ENCODE measurements at places on chromosomes 13 and 19. TPM values are rescaled to one million over a fixed set of nuclear protein-coding genes. Genes with fewer than 3 reads are reported as not detected.

The TMEM238 gene
- total RNA-seq: 1.0 TPM

The RAP2A gene
- total RNA-seq: 12.1 TPM

The KLK13 gene
- total RNA-seq: not detected

GRCh38 chr19:16290692-16291091 lies 33.9 kb upstream of the KLF2 start:
- no peak for DNase-seq

GRCh38 chr19:38211151-38211591 lies 12.9 kb downstream of the DPF1 start:
- DNase-seq: no peak

- peak; percentile 66 for DNase-seq
Measured at GRCh38 chr13:114109641-114110041, 22.8 kb downstream of the RASA3 start.

DNA sequence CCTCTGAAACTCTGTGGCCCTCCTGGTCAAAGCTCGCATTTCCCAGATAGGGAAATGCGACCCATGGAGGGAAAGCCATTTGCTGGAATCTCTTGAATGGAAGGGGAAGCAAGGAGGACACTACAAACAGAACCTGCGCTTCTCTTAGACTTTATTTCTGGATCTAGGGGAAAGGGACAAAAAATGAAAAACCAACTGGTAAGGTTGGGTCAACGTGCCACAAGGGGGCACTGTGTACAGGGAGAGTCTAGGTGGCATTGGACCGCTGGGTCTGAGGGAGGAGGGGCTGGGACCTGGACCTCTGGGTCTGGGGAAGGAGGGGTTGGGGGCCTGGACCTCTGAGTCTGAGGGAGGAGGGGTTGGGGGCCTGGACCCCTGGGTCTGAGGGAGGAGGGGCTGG lies 5.0 kb downstream of the KLK4 start:
- DNase-seq: no peak

DNA sequence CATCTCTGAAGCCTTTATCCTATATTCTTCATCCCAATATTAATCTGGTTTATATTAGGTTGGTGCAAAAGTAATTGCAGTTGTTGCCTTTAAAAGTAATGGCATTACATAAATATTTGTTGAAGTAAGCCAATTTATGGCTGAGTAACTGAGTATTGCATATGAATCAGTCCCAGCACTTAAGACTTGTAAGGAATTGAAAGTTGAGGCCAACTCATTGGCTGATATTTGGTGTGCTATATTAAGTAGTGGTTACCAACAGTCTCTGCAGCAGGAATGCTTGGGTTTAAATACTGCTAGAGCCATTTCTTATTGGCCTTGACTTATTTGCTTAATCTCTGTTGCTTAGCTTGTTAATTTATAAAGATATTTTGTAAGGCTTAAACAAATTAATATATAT lies 460.7 kb downstream of the GPC6 start:
- no peak for DNase-seq

DNA sequence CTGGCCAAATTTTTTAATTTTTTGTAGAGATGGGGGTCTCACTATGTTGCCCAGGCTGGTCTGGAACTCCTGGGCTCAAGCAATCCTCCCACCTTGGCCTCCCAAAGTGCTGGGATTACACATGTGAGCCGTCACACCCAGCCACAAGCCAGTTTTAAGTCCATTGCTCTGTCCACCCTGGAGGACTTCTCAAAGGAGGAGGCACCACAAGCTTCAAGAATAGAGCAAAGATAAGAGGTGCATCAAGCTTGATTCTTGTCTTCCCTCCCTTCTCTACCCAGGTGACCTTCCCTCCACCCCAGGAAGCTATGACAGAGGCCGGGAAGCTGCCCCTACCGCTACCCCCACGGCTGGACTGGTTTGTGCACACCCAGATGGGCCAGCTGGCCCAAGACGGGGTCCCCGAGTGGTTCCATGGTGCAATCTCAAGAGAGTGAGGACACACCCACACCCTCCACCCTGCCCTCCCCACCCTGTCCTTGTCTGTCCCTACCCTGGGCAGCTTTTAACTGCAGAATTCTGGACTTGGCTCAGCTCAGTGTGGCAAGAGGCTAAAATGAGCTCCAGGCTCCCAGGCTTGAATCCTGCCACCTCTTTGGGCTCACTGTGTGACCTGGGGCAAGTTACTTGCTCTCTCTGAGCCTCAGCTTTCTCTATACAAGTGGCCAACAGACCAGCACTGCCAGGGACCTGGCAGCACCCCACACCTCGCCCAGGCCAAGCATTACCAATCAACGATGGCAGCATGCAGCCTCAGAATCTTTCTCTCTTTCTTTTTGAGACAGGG lies 5.2 kb downstream of the HSH2D start:
- no peak for DNase-seq

The ZGLP1 gene
- 0.91 TPM for total RNA-seq

GRCh38 chr19:10068205-10068604 lies 17.9 kb upstream of the SHFL start:
- DNase-seq: no peak

GRCh38 chr13:60448907-60449510 lies 52.0 kb downstream of the TDRD3 start:
- no peak for DNase-seq

The GAS6 gene
- total RNA-seq: 181 TPM

The SCN1B gene
- total RNA-seq: 48.2 TPM

DNA sequence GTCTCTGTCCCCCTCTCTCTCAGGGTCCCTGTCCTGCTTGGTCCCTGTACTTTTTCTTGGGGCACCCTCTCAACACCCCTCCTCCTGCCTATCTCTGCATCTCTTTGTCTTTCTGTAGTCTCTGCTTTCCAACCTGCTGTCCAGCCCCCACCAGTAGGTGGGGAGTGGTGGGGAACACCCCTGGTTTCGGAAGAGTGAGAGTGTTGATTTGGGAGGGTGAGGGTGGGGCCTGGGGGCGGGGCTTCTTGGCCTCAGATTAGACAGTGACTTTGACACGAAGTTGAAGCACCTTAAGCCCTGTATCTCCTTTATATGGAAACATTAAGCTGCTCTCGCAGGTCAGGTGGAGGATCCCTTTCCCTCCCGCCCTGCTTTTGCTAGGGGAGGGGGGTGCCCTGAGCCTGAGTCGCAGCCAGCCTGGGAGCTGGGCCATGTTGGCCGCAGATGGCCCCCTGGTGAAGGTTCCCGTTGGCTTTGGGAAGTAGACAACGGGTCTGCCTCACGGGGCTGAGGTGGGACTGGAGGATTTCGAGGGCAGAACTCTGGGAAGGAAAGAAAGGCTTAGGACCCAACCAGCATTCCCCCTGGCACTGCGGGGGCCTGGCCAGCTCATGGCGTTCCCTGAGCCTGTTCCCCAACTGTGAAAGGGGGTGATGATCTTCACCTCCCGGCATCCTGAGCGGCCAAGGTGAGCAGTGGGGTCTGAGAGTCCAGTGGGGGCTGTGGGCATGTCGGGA lies at the start of gene KCNJ14:
TSS of gene KCNJ14 (plus strand) at position 404 of the 737 bp plus-strand sequence. CDS start 6,151 bp downstream, outside the sequence.
- DNase-seq: no peak

The MIDN gene
- 54.1 TPM for total RNA-seq

- DNase-seq: no peak
Measured at GRCh38 chr13:25034173-25034572, 61.8 kb upstream of the PABPC3 start.

GRCh38 chr19:34969721-34970120 lies 5.7 kb upstream of the ZNF792 start:
- no peak for DNase-seq

- DNase-seq: no peak
Measured at GRCh38 chr19:3270902-3271301, 46.4 kb downstream of the CELF5 start.

DNA sequence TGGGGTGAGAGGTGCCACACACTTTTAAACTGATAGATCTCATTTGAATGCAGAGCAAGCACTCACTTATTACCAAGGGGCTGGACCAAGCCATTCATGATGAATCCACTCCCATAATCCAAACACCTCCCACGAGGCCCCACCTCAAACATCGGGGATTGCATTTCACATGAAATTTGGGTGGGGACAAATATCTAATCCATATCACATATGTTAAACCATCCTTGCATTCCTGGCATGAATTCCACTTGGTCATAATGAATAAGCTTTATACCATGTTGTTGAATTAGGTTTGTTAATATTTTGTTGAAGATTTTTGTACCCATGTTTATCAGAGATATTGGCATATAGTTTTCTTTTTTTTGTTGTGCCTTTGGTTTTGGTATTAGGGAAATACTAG lies 1198.7 kb upstream of the ATXN8OS start:
- no peak for DNase-seq

- DNase-seq: peak; percentile 28
Measured at GRCh38 chr13:112961457-112962369, 7.3 kb upstream of the MCF2L start.

DNA sequence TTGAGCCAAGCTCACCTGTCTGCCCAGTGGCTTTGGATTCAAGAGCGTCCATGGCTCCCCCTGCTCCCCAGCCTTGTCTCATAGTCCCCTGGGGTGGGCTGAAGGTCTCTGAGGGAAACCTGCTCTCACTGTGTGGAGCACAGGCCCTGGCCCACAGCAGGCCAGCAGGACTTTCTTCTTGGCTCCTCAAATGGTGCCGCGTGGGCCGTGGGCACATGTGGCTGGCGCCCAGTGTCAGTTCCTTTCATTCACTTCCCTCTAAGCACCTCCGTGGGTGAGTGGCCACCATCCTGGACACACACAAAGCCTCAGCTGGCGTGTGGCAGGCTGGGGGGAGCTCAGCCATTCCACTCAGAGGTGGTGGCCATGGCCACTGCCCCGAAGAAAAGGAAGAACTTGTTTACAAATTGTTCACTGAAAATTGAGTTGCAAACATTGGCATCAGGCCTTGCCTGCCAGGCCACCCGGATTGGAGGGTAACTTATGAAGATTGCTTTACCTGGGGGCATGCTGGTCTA lies 53.1 kb downstream of the C1QTNF9 start:
- DNase-seq: no peak

The SMIM44 gene
- total RNA-seq: not detected

- no peak for DNase-seq
Measured at GRCh38 chr13:59229401-59229800, 934.3 kb downstream of the DIAPH3 start.

DNA sequence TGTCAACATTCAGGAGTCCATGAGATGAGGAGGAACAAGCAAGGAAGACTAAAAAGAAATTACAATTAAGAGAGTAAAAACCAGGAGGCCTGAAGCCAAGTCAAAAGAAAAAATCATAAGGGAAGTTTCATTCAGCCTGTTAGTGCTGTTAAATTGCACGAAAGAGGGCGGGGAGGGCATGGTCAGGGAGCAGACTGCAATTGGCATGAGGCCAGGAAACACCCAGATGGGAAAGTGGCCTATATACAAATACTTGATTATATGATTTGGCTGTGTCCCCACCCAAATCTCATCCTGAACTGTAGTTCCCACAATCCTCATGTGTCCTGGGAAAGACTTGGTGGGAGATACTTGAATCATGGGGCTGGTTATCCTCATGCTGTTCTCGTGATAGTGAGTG lies 43.9 kb downstream of the TNFSF13B start:
- DNase-seq: no peak

DNA sequence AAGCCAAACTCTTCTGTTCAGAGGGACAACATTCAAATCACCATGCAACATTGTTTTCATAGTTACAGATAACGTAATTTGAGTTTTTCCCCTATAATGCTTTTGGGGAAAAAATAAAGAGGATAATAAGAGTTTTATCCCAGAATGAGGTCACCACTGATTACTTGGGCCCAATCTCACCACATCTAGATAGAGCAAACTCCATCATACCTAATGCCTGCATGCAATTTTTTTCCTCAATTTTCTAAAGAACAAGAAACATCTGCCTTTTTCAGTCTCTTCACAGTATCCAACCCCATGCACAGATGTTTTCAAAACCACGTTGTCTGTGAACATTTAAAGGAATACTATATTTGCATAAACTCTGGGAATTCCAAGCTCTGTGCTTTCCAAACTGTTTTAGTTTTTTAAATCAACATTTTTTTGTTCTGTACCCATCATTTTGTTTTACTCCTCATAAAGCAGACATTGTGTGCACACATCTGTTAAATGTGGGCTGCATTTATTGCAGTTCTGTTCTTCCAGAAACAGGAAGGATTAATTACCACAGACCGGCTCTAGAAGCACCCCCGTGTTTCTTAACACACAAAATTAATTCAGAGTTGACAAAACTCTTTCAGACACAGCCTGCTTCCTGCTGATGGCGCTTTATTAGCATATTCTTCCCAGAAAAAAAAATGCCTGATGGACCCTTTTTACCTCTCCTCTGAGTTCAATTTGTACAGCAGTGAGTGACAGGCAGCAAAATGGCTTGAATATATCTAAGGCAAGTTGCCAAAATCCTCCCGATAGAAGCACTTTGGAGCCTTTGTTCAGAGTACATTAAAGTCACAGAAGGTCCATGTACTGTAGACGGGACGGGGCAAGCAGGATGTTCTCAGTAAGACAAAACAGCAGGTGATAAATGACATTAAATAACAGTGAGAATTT lies 1171.9 kb downstream of the EFNB2 start:
- no peak for DNase-seq

GRCh38 chr19:2064788-2065524 lies 13.9 kb upstream of the MKNK2 start:
- peak; percentile 80 for DNase-seq

DNA sequence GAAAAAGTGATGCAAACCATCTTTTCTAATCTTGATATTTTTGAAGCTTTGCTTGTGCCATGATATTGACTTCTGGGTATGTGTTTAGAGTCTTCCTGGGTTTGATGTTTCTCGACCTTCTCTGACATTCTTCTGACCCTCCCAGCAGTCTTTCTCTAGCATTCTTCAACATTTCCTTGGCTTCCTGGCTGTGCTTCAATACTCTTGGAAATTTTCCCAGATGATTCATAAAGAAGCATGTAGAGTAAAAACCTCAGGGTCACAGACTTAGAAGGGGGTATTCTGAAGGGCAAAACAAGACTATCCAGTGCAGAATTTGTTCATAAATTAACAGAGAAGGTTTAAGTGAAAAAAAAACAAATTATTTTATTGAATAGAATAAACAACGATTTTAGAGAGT lies 946.3 kb upstream of the PCDH9 start:
- no peak for DNase-seq

DNA sequence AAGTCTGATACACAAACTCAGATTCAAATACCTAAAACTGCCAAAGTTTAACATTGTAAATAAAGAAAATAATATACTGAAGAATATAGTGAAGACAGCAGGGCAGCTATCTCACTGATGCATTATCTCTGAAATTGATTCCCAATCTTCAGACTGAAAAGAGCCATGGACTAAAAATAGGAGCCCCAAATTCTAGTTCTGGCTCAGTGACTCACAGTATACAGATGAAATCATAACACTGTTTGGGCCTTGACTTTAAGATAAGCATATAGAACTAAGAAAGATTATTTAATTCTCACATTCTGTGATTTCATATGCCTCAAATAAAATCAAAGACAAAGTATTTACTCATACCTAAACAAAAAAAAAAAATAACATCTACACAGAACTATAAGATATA lies 53.9 kb downstream of the RBM26 start:
- no peak for DNase-seq

- DNase-seq: no peak
Measured at GRCh38 chr19:18776736-18777135, 14.4 kb downstream of the COMP start.

The ACER1 gene
- total RNA-seq: not detected

The ZFP14 gene
- total RNA-seq: 2.6 TPM

DNA sequence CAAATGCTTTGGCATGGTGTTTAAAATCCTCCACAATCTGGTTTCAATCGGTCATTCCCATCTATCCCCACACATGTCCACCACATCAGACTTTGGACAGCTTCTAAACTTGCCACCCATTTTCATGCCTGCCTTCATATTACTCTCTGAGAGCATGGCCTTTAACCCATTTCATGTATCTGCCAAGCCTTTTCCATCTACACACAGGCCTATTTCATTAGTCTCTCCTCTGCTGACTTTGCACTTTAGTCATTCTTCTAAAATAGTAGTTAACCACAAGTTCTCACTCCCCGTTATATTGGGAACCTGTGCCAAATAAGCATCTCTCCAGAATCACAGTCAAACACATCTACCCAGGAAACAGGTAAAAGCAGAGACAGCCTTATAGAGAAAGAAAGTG lies 142.2 kb downstream of the MZT1 start:
- no peak for DNase-seq
